ENCODE measurements at places on chromosomes 7 and 10.

DNA sequence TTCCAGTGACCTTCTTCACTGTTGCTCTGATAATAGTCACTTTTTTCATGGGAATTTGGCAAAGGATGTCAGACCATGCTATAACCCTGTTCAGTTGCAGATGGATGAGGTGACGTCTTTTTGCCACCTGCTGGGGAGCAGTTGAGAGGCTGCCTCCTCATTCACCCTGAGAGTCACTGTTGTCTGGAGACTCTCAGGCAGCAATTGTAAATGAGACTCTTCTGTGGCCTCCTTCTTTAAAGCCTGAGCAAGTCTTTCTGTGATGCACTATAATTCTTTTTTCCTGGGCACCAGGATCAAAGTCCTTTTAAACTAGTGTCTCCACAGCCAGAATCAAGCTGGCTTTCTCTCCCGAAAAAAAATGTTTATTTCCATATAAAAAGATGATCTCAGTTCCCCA, 345.1 kb downstream of the ARL4A start:
- DNase-seq, result no peak

GRCh38 chr7:37353949-37354655, 94.6 kb downstream of the ELMO1 start:
- DNase-seq, result no peak

DNA sequence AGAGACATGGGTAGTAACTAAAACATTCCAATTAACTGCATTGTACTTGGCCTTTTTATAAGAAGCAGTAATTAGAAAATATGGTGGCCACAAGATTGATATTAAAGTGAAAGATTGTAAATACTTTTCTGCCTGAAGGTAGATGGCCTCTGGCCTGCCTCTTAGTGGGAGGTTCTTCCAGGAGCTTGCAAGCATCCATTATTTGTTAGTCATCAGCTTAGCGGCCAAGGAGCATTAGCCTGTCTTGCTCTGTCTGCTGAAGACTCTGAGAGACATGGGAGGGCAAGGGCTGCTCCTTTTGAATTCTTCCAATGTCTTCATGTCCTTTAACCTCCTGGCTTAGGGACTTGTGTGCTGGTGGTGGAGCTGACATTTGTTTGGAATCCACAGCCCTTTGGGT, 80.4 kb downstream of the TCF7L2 start:
- no peak for DNase-seq

DNA sequence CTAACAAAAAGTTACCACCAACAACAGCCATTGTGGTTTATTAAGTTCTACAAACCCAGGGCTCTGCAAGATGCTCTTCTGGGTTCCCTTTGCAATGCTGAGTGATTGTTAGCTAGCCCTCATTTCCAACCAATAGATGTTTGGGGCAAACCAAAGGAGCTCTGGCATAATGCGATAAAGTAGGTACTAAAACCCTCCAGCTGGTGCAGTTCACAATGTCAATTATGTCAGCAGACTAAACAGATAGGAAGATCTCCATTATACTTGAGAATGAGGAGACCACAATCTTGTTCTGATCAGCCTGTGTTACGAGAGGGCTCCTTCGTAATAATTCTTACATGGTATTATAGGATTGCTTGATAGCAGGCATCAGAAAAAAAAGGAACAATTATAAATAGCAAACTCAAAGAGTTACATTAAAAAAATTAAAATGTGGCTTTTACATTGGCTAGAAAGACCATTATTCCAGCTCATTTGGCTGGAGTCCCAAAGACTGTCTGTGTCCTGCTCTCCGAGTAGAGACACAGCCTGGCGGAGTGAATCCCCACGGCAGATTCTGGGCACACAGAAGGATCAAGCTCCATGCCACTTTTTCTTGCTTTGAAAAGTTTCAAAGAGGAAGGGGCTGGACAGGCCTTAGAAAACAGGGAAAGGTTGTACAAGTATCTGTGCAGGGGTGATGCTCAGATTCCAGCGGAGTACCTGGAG, 93.8 kb downstream of the ZRANB1 start:
- DNase-seq, result no peak

- DNase-seq, result no peak
Observed at GRCh38 chr7:115869190-115869589, 161.4 kb downstream of the TFEC start.

DNA sequence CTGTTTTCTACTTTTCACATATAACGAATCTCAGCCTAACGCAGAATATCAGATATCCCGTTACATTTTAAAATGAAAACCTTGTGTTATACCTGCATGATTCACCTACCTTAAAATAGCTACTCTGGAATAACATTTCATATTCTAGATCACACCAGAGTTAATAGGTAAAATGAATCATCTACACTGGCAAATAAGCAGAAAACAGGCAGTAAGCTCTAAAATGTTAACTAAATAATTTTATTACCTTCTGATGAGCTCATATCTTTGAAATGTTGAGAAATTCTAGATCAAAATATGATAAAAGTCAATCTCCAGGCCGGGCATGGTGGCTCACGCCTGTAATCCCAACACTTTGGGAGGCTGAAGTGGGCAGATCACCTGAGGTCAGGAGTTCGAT, 71.3 kb downstream of the CPEB3 start:
- no peak for DNase-seq

- no peak for DNase-seq
Observed at GRCh38 chr10:132492323-132493025, 45.1 kb upstream of the INPP5A start.

- DNase-seq, result no peak
Observed at GRCh38 chr10:103578782-103579382, 85.4 kb downstream of the NEURL1 start.

GRCh38 chr7:74400420-74401136, 53.1 kb upstream of the GTF2IRD1 start:
- DNase-seq, result no peak

- no peak for DNase-seq
Observed at GRCh38 chr10:98745645-98746044, 298.9 kb upstream of the HPS1 start.

Measured in esophagus squamous epithelium (tissue), 5 donors.